MV-4-11 (cell line): ENCODE measurements at places on chromosomes 2 and 18.

DNA sequence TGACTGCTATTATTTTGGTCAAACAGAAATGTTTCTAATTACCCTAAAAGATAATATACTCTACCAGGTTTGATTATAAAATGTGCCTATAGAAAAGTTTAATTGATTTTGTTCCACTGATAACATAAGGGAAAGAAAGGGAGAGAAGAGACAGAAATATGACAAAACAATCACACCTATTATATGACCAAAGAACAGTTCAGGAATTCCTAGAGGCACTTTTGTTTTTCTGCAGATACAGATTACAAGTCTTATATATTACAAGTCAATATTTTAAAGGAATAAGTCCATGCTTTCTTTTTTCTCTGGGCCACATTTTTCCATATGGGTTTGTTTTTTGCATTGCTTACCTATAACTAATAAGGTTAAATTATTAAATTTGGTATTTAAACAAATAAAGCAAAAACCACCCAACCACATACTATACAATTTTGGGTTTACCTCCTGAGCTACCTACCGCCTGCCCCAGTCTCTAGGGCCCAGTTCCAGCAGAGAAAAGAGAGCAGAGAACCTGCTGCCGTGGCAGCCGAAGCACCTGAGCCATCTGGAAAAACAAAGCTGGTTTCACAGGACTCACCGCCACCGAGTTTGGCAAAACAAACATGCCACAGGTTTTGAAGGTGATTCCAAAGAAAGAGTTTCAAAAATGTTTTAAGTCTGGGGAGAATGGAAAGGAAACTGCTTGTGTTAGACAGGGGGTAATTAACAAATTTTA lies 92.1 kb downstream of the DYM start:
- no peak for DNase-seq

DNA sequence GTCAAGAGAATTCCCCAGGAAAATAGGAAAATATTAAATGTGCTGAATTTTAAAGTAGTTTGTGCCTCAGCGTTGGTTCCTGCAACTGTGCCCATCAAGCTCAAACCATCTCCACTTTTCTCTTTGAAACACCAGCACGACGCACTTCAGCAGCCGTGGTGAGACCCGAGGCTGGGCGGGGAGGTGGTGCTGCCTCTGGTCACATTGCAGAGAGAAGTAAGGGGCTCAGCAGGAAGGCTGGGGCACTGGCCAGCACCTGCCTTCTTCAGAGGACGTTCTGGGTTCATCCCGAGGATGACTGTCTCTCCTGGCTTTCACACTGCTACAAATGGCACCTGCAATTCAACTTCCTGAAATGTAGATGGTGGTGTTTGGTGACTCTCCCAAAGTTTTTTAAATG lies 323.7 kb upstream of the SALL3 start:
- no peak for DNase-seq

DNA sequence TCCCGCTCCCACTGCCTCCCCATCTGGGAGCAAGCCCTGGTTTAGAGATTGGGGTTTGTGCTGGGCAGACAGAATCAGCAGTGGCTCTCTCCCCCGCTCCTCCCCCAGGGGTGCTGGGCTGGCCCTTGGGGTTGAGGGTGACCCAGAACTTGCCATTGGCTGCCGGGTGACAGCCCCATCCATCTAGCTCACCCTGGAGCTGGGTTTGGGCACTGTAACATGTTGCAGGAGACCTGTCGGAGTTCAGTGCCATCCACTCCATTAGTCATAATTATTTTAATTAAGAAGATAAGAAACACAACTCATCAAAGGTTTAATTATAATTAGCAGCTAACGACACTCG lies 111.4 kb upstream of the OTOS start:
- DNase-seq = no peak

DNA sequence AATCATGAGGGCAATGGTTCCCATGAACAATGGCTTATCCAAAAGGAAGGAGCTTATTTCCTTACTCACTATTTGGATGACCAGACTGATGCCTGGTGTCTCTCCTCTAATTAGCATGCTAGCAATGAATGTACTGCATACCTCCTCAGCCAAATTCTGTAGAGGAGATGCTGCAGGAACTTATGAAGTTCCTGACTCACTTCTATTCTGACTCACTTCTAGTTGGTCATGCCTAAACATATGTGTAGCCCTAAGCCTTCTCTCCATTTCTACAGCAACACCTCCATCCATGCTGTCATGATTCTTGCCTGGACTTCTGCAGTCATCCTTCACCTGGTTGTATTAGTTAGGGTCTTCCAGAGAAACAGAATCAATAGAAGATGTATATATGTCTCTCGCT lies 59.9 kb upstream of the MRPS9 start:
- no peak for DNase-seq

- no peak for DNase-seq
These were observed 72.6 kb downstream of the TMEFF2 start for GRCh38 chr2:192122141-192122540.

GRCh38 chr2:69755862-69756467 lies 14.0 kb downstream of the ANXA4 start:
- DNase-seq = peak; percentile 23

DNA sequence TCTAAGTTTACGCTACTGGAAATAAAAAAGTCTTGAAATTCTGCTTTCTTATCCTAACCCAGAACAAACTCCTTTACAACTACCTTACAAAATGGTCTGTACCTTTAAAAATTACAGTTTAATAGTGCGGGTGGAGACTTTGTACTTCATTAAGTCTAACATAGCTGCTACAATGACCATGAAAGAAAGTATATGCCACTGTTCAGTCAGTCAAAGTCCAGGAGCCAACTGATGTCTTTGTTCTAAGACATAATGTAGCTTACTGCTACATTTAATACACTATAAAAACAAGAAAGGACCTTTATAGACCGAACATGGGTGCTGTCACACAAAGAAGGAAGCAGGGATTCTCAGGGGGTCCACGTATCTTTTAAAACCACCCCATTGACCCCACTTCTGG lies 36.0 kb downstream of the IWS1 start:
- no peak for DNase-seq

DNA sequence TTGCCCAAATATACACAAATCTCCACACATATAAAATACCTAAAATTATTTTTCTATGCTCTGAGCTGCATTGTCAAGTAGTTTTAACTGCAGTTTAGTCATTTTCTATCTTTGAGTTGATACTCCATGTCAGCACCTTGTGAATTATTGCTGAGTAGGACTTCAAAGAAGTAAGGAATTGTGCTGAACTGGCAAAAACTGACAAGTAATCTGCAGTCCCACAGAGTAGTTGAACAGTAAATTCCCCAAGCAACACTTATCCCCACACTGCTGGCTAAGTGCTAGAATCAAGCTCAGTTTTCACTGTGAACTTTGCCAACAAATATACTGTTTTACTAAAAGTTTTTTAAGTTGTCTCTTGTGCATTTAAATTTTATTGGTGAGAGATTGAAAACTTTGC lies 141.8 kb upstream of the ST6GAL2 start:
- DNase-seq = no peak

DNA sequence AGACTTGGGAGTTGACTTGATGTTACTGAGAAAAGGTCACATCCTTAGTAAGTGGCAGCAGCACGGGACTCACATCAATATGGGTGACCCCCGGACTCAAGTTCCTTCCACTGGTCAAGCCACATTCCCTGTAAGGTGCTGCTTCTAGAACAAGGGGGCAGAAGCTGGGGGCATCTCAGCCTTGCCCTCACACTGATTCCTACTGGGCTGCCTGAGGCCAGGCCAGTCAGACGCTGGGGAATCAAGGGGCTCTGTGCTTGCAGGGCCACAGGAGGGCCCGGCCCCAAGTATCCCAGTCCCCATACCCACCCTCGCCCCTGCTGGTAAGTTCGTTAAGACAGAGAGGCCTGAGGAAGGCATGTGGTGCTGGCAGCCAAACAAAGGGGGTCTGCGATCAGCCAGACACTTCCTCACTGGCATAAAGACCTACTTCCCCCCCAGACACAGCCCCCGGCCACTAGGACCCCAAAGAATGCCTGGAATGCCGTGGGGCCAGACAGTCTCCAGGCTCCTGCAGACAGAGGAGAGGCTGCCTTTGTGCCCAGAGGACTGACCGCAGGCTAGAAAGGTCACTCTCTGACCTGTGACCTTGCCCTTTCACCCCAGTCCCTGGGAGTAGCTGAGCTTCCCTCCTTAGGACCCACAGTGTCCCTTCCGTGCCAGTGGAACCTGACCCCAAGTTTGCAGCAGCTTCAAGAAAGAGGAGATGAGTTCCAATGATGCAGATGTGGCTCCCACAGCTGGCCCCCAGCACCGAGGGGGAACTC lies 83.6 kb downstream of the HS1BP3 start:
- DNase-seq = no peak

- no peak for DNase-seq
These were observed 110.3 kb upstream of the MGAT5 start for GRCh38 chr2:134143568-134143967.

- DNase-seq = peak; percentile 65
These were observed 141.9 kb downstream of the MGAT5 start for GRCh38 chr2:134395779-134396178.

GRCh38 chr2:124985270-124985669 lies 960.2 kb downstream of the CNTNAP5 start:
- peak; percentile 99 for DNase-seq

DNA sequence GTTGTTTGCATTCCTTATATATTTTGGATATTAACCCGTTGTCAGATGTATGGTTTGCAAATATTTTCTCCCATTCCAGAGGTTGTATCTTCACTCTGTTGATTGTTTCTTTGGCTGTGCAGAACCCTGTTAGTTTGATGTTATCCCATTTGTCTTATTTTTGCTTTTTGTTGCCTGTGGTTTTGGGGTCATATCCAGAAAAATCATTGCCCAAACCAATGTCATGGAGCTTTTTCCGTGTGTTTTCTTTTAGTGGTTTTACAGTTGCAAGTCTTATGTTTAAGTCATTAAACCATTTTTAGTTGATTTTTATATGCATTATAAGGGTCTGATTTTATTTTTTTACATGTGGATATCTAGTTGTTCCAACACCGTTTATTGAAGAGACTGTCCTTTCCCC lies 35.8 kb downstream of the PPIG start:
- DNase-seq = no peak

DNA sequence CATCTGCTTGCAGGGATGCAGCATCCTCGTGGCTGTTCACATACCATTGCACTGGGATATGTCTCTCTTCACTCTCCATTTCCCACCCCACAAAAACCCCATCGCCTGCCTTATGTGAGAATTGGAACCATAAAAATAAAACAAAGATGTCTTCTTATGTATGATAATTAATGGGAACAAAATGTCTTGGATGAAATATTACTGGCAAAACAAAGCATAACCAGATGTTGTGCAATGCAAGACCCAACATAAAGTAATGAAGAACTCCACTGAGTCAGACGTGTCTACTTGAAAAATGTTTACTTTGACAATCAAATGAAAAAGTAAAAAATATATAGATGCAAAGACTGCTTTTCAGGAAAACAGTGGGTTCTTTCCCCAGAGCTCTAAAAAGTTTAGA lies 611.3 kb upstream of the SYT4 start:
- no peak for DNase-seq

DNA sequence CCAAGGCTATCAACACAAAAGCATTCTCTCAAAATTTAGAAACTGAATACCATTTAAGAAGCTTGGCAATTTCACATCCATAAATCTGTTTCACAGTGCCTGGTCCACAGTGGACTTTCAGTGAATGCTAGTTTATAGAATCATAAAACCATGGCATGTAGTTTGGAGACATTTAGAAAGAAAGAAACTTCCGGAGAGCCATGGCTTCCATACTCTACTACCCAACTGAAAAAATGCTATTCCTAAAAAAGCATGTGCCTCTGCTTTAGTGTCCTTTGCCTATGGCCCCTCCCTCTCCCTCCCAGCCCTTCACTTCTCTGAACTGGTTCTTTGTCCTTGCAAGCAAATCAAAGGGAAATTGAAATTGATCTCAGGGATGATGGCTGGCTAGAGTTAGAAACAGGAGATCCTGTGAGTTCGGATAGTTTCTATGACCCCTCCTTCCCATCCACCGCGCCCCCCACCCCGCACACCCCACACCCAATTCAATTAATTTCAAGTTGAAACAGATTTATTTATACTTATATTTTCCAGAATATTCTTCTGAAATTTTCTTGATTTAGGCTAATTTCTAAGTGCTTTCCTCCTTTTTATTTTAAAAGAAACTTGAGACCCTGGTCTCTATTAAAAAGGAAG lies 248.3 kb downstream of the TRIB2 start:
- DNase-seq = no peak

DNA sequence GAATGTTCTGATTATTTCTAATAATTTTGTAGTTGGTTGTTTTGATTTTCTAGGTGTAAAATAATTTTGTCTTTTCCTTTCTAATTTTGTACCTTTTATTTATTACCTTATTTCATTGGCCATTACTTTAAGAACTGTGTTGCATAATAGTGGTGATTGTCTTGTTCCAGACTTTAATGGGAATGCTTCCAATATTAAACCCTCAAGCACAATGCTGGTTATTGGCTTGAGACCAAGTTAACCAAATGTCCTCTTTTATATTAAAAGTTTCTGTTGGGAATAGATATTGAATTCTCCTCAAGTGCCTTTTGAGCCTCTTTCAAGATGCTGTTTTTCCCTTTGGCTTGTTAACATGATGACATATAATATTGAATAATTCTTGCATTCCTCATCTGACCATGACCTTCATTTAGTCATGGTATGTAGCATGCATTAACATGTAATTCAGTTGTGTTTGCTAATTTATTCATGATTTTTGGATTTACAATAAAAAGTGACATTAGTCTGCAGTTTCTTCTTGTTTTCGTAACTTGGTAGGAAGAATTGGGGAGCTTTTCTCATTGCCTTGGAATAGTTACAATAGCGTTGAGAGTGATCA lies 141.7 kb downstream of the DIS3L2 start:
- DNase-seq = no peak

DNA sequence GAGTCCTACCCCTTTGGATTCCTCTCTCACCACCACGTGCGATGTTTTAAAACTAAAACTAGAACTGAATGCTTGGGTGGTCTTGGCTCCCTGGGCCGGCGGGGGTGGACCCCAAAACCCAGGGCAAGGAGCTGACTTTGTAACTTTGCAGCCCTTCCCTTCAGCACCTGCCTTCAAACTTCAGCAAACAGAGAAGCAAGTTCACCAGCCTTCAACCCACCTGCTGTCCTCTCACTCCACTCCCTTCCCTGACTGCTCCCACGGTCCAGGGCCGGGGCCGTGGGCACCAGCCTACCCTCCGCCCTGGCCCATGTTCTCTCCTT lies 54.5 kb downstream of the COL6A3 start:
- DNase-seq = no peak
